Thymus (tissue), 14 donors: ENCODE measurements at places on chromosomes 2 and 18. TPM values are rescaled to one million over a fixed set of nuclear protein-coding genes. Genes with fewer than 3 reads are reported as not detected.

GRCh38 chr18:35163014-35163539 lies 77.8 kb upstream of the ZNF397 start:
- peak overlapping the region; percentile 9 for H3K27ac ChIP-seq
- DNase-seq: no peak
- no peaks in the 10 kb centered on the region for H3K27me3 ChIP-seq
- peaks cover 7% of the 10 kb centered on the region for H3K4me1 ChIP-seq

- no peak overlapping the region for H3K27ac ChIP-seq
- peaks cover 3% of the 10 kb centered on the region for H3K36me3 ChIP-seq
- DNase-seq: no peak
- H3K4me3 ChIP-seq: no peak overlapping the region
- no peaks in the 10 kb centered on the region for H3K27me3 ChIP-seq
Measured at GRCh38 chr2:11467129-11467649, 1.2 kb upstream of the E2F6 start.

DNA sequence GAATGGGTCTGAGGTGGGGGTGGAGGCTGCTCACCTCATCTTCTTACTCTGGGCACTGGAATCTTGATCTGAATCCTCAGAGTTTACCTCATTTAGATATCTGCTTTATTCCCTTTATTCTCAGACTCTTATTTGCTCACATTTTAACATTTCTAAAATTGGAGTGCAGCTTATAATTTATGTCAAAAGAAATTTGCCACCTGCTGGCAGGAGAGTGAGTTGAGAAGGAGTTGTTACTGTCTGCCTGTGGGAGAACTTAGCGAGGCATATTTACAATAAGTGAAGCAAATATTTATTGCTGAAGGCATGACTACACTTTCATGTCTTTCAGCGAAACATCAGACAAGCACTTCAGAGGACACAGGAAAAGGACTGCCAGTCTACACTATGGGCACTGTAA lies 16.4 kb upstream of the KIAA2012 start:
- no peak overlapping the region for H3K27ac ChIP-seq
- H3K4me3 ChIP-seq: no peak overlapping the region
- no peaks in the 10 kb centered on the region for H3K36me3 ChIP-seq
- no peak for DNase-seq

DNA sequence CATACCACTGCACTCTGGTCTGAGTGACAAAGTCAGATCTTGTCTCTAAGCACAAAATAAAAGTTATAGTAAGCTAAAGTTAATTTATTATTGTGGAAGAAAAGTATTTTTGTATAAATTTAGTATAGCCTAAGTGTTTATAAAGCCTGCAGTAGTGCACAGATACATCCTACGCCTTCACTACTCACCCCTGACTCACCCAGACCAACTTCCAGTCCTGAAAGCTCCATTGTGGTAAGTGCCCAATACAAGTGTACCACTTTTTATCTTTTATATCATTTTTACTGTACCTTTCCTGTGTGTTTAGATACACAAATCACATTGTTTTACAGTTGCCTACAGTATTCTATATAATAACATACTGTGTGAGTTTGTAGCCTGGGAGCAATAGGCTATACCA lies 57.5 kb downstream of the UBE2E3 start:
- no peaks in the 10 kb centered on the region for H3K36me3 ChIP-seq
- no peak overlapping the region for H3K4me3 ChIP-seq
- no peak overlapping the region for H3K27ac ChIP-seq
- no peaks in the 10 kb centered on the region for H3K4me1 ChIP-seq

DNA sequence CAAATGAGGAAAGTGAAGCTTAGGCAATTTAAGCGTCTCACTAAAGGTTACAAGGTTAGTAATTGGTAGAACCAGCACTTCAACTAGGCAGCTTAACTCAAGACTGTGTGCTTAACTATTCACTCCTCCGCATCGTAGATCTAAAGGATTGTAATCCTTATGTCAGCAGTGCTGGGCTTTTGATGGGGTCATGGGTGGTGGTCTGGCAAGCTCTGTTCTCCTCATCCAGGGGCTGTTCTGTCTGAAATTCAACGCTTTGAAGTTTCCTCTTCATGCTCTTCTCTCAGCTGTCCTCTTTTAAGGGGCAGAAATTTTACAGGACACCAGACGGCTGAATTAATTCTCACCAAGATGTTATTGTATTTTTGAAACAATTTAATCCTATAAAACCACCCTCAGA lies 165.5 kb upstream of the FAM98A start:
- no peaks in the 10 kb centered on the region for H3K4me1 ChIP-seq
- H3K27me3 ChIP-seq: no peaks in the 10 kb centered on the region
- DNase-seq: no peak

GRCh38 chr2:61689568-61689967 lies 151.4 kb upstream of the XPO1 start:
- H3K36me3 ChIP-seq: no peaks in the 10 kb centered on the region
- no peak overlapping the region for H3K4me3 ChIP-seq
- H3K4me1 ChIP-seq: no peaks in the 10 kb centered on the region
- DNase-seq: no peak
- no peaks in the 10 kb centered on the region for H3K27me3 ChIP-seq

DNA sequence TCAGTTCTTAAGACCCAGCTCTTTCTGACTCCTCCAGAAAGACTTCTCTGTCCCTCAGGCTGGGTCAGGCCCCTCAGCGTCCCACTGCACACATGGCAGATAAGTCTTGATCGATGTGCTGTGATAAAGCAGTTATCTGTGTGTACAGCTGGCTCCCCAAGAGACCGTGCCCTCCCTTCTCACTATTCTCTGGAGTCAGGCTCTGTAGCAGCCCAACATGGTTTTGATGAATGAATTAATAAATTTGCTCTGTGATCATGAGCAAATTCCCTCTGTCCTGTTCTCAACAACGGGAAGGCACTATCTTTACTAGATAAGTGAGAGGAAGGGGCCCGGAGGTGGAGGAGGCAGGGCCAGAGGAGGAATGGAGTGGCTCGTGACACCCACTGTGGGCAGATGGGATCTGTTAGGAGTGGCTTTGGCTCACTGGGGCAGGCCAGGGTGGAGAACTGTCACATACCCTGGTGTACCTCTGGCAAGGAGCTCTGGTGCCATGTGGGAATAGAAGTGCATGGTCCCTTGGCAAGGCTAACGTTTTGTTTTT lies 48.3 kb downstream of the ZFP36L2 start:
- H3K27me3 ChIP-seq: no peaks in the 10 kb centered on the region
- no peak overlapping the region for H3K4me3 ChIP-seq
- H3K36me3 ChIP-seq: no peaks in the 10 kb centered on the region
- H3K27ac ChIP-seq: peak overlapping the region; percentile 10
- peaks cover 4% of the 10 kb centered on the region for H3K4me1 ChIP-seq
- DNase-seq: no peak

- H3K4me3 ChIP-seq: no peak overlapping the region
- no peaks in the 10 kb centered on the region for H3K36me3 ChIP-seq
- no peak overlapping the region for H3K27ac ChIP-seq
- no peak for DNase-seq
- H3K4me1 ChIP-seq: no peaks in the 10 kb centered on the region
Measured at GRCh38 chr2:205723179-205723578, 40.9 kb downstream of the NRP2 start.

- H3K4me1 ChIP-seq: no peaks in the 10 kb centered on the region
- peak; percentile 5 for DNase-seq
- H3K27me3 ChIP-seq: no peaks in the 10 kb centered on the region
- no peaks in the 10 kb centered on the region for H3K36me3 ChIP-seq
- H3K27ac ChIP-seq: no peak overlapping the region
- no peak overlapping the region for H3K4me3 ChIP-seq
Measured at GRCh38 chr2:23199115-23199918, 185.7 kb upstream of the KLHL29 start.

GRCh38 chr2:54773233-54773632 lies 49.8 kb downstream of the EML6 start:
- DNase-seq: no peak
- no peak overlapping the region for H3K4me3 ChIP-seq
- H3K27ac ChIP-seq: no peak overlapping the region
- H3K4me1 ChIP-seq: no peaks in the 10 kb centered on the region
- no peaks in the 10 kb centered on the region for H3K27me3 ChIP-seq

- no peaks in the 10 kb centered on the region for H3K36me3 ChIP-seq
- H3K27me3 ChIP-seq: no peaks in the 10 kb centered on the region
- no peak for DNase-seq
Measured at GRCh38 chr2:147549054-147549453, 295.8 kb upstream of the ACVR2A start.

DNA sequence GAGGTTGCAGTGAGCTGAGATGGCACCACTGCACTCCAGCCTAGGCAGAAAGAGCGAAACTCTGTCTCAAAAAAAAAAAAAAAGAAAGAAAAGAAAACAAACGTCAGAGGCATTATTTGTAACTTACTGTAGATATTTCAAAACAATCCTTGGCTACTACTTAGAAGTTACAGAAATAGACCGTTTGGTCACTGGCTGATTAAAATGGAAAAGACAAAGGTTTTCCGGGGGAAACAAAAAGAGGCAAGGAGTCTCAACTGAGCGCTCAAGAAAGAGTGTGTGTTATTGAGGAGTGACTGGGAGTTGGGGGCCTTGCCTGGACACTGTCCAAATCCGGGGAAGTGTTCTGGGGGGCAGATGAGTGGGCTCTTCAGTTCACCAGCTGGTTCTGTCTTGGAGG lies 47.6 kb downstream of the TEX44 start:
- H3K27ac ChIP-seq: peak overlapping the region; percentile 56
- no peak overlapping the region for H3K4me3 ChIP-seq
- no peaks in the 10 kb centered on the region for H3K27me3 ChIP-seq
- no peak for DNase-seq
- peaks cover 31% of the 10 kb centered on the region for H3K4me1 ChIP-seq

DNA sequence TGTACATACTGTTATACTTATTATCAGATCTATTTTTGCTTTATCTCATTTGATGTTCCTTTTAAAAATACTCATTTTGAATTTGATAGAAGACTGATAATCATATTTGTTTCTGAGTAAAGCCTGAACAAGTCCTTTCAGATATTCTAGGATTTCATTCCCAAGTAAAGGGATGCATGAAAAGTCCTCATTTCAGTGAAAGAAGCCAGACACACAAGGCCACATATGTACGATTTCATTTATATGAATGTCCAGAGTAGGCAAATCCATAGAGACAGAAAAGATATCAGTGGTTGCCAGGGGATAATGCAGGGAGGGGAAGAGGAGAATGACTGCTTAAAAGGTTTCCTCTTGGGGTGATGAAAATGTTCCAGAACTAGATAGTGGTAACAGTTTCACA lies 53.4 kb downstream of the DSC3 start:
- DNase-seq: no peak
- H3K27ac ChIP-seq: no peak overlapping the region
- no peaks in the 10 kb centered on the region for H3K27me3 ChIP-seq
- no peak overlapping the region for H3K4me3 ChIP-seq

DNA sequence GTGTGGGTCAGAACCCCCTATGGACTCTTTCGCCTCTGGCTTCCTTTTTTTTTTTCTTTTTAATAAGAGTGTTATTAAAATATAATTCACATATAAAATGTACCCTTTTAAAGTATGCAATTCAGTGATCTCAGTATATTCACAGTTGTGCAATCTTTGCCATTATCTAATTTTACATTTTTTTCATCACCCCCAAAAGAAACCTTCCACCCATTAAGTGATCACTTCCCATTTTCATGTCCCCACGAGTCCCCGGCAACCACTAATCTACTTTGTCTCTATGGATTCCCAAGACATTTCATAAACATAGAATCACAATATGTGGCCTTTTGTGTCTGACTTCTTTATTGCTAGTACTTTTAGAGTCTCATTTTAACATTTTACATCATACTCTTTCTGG lies 38.7 kb upstream of the ANXA4 start:
- no peak overlapping the region for H3K4me3 ChIP-seq
- no peak overlapping the region for H3K27ac ChIP-seq
- no peaks in the 10 kb centered on the region for H3K36me3 ChIP-seq
- H3K27me3 ChIP-seq: no peaks in the 10 kb centered on the region
- H3K4me1 ChIP-seq: peaks cover 12% of the 10 kb centered on the region

GRCh38 chr2:224565452-224566035 lies 19.6 kb downstream of the CUL3 start:
- DNase-seq: no peak
- H3K36me3 ChIP-seq: peaks cover 5% of the 10 kb centered on the region
- no peaks in the 10 kb centered on the region for H3K27me3 ChIP-seq
- H3K4me3 ChIP-seq: no peak overlapping the region

DNA sequence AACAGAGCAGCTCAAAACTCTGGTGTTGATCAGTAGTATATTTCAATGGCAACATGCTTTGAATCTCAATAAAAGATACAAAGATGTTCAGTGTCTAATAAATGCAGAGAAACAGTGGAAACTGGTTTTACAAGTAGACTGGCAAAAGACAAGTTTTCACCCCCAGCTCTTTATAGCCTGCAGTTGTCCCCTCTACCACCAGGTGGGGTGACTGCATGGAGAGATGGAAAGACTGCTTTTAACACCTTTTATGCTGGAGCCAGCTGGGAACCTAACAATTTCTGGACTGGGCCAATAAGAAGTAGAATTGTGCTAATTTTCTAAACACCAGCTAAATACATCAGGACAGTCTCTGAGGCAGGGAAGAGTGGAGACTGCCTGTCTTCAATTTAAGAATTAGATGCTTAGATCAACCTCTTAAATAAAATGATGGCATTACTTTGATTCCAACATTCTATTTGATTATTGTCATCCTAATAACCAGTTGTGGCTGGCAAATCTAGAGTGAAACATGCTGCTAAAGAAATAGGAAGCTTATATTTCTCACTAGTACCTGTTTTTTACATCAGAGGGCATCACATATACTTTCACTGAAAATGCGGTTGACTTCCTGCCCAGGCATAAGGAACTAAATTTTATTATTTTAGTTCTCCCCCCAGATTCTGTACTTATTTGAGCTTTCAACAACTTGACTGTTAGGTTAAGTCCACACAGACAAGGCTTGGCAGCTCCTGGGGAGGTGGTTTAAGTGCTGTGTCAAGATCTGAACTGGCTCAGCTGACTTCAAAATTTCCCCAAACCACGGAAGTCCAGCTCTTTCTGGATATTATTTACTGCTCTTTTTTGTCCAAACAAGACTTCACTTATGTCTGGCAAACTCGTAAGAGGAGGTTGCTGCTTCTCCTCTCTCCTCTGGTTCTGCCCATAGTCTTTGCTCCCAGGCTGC lies 140.5 kb downstream of the TPGS2 start:
- no peak overlapping the region for H3K27ac ChIP-seq
- H3K27me3 ChIP-seq: no peaks in the 10 kb centered on the region
- no peaks in the 10 kb centered on the region for H3K36me3 ChIP-seq
- no peak overlapping the region for H3K4me3 ChIP-seq
- DNase-seq: peak; percentile 30
- H3K4me1 ChIP-seq: no peaks in the 10 kb centered on the region

DNA sequence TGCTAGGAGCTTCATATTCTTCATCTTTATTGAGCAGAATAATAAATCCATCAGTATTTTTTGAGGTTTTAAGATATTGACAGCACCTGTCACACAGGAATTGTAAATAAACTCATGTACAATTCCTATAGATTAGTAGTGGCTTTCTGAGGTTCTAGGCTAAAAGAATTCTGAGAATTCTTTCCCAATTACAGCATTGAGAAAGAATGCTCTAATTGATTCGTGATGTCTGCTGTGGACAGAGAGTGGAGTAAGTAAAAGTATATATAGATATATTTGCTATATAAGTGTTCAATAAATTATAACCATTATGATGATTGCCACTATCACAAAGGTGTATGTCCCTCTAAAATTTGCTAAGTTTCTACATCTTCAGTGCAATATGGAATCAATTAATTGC lies 186.5 kb upstream of the NRP2 start:
- H3K27me3 ChIP-seq: no peaks in the 10 kb centered on the region
- H3K36me3 ChIP-seq: no peaks in the 10 kb centered on the region
- no peaks in the 10 kb centered on the region for H3K4me1 ChIP-seq
- H3K27ac ChIP-seq: no peak overlapping the region

TCF4 gene
- 36.6 TPM for total RNA-seq

LRRC30 gene
- total RNA-seq: 0.14 TPM

SLC9A4 gene
- 0.05 TPM for total RNA-seq

ZNF892 gene
- 5.3 TPM for total RNA-seq

MTHFD2 gene
- 45.1 TPM for total RNA-seq
